ENCODE measurements at places on chromosomes 6 and 20.

DNA sequence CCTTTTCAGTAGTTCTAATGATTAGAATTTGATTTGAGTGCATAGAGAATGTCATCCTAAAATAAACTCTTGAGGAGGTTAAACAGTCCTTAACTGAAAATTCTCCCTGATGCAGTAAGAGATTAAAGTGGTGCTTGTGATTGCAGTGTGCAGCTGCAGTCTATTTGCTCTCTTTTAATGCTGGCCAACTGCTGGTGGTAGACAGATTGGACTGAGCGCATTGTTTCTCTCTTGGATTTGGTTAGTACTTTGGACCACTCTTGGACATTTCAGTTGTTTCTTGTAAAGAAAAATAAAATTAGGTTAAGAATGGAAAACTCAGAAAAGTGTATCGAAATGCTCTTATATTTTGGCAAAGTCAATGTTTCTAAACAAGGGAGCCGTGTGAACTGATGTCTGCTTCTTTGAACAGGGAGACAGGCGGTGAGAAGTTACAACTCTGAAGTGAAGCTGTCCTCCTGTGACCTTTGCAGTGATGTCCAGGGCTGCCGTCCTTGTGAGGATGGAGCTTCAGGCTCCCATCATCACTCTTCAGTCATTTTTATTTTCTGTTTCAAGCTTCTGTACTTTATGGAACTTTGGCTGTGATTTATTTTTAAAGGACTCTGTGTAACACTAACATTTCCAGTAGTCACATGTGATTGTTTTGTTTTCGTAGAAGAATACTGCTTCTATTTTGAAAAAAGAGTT, 127.2 kb downstream of the CD109 start:
- DNase-seq = no peak

DNA sequence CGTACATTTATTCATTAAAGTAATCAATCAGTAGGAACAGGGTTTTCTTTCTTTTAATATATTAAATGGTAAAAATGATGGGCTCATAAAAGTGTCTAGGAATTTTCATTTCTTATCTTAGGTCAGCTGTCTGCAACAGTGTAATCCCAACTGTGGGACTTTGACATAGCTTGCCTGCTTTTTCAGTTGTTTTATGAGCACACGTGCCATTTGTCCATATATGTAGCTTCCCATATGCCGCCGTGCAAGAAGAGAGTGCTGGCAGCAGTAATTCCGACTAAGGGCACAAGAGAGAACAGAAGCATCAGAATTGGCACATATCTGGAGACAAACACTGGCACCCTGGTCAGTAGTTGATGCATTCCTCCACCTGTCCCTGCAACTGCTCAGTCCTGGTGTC, 20.9 kb upstream of the EEF1E1 start:
- DNase-seq = no peak

DNA sequence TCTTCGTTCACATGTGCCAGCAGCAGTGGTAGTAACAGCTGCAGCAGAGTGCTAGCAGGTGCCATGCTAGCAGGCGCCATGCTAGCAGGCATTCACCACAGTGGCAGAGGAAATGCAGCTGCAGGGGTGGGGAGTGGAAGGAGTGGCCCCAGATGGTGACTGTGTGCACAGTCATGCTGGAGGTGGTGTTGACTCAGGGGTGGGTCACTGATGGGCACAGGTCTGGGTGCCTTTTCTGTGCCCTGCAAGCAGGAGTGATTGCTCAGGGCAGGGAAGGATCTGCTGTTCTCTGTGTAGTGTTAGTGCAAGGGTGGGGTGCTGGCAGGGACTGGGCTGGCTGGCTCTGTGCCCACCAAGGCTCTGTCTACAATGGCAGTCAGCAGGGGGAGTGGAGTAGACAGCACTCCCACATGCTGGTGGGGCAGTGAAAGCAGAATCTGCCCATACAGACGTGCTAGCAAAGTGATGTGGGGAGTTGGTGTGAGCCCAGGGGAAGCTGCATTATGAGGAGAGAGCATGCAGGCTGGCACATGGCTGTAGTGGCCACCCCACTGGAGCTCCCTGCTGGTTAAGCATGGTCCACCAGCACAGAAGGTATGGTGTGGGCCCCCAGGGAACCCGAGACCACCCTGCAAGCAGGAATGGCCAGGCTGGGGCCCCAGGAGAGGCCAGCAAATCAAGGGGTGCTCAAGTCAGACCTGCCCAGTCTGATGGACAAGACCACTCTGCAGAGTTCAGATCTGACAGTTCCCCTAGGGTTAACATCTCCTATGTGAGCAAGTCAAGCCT, 11.4 kb upstream of the TSPYL4 start:
- DNase-seq = no peak

DNA sequence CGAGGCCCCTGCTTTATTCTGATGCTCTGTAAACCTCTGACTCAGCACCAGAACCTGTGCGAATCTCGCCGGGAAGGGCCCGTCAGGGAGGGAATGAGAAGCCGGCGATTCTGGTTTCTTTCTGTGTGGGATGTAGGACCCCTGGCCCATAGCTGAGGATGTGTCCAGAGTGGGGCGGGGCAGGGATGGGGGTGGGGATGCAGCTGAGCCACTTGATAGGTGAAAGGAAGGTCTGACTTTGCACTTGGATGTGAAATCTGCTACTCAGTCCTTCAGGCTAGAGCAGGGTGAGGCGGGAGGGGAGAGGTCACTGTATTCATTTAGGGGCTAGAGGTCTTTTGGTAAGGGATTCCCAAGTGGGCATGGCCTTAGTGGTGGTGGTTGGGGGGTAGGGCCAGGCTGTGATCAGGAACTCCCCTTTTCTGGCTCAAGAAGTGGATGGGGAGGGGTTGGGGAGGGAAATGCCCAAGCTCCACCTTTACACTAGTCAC, 2.3 kb downstream of the TOX2 start:
- no peak for DNase-seq

- no peak for DNase-seq
Measured at GRCh38 chr6:129390900-129391299, 319.1 kb downstream of the ARHGAP18 start.

DNA sequence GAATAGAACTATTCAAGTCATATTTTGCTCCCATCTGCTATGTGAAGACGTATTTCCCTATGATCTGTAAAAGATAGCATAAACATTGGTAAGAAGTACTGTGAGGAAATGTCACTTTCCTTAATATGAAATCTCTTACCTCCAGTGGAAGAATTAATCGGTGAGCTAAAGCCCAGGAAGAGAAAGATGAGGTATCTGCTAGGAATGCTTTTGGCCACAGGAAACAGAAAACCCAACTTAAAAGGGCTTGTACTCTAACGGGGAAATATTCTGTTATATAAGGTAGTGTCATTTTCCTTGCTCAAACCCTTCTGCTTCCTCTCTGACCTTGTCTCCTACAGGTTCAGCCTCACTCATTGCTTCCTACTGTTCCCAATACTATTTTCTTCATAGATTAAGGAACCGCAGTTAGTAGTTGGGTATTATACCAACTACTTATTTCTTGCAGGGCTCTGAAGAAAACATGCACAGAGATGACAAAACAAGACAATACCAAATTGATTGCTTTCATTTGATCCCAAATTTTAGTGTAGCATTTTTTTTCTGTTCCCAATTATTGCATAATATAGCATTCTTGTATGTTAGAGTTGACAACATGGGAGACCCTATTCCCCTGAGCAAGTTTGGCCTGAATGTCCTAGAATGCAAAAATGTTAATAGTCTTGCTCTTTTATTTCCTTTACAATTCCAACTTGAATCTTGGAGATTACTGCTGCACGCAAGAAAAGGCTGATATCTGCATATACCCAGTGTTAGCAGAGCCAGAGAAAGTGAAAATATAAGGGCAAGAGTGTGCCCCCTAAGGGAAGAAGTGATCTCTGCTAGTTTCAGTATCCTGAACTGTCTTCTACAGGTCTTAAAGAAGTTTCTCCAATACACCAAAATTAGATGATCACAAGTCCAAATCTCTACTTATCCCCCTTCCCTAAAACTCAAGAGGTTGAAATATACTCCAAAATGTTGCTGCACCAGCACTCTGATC, 65.3 kb downstream of the AFG1L start:
- DNase-seq = no peak

GRCh38 chr6:30775104-30775503, 30.8 kb upstream of the IER3 start:
- DNase-seq = no peak

- DNase-seq = no peak
Measured at GRCh38 chr6:82492134-82492533, 128.5 kb downstream of the TPBG start.

GRCh38 chr6:134073161-134073560, 20.7 kb upstream of the SLC2A12 start:
- no peak for DNase-seq

- DNase-seq = no peak
Measured at GRCh38 chr6:28152531-28152930, 10.8 kb downstream of the ZKSCAN8 start.

- no peak for DNase-seq
Measured at GRCh38 chr6:164039954-164040375, 625.4 kb downstream of the QKI start.

DNA sequence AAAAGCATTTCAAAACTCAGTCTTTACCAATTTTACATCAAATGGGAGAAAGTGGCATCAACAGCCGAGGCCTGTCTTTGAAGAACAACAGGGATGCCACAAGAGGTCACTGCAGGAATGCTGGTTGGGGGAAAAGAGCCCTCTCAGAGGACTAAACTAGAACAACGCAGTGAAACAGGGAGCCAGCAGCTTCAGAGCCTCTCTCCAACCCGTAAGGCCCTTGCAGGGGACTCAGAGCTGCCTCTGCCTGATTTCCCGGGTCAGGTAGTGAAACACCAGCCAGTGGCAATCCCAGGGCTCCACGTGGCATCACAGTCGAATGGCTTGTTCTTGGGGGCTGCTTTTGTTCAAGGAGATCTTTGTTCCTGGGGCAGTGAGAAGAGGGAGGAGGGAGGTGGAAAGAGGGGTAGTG, 55.0 kb upstream of the KCNK16 start:
- DNase-seq = no peak

DNA sequence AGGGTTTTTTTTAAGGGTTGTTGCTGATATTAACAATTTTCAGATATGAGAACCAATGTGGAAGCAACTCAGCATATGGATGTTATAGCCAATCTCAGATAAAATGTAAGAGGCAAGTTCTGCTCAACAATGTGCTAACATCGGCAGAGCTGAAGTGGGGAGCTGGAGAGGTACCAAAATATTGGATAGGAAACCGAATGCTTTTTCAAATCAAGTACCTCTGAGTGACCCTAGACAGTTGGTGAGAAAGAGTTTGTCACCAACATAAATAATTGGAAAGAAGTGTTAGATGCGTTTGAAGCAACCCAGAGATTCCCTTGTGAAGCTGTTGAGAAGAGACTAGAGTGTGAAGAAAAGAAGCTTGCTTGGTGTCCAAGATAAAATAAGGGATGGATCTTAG, 140.7 kb downstream of the SOX4 start:
- DNase-seq = no peak

GRCh38 chr6:161111261-161111660, 119.7 kb downstream of the MAP3K4 start:
- DNase-seq = no peak

DNA sequence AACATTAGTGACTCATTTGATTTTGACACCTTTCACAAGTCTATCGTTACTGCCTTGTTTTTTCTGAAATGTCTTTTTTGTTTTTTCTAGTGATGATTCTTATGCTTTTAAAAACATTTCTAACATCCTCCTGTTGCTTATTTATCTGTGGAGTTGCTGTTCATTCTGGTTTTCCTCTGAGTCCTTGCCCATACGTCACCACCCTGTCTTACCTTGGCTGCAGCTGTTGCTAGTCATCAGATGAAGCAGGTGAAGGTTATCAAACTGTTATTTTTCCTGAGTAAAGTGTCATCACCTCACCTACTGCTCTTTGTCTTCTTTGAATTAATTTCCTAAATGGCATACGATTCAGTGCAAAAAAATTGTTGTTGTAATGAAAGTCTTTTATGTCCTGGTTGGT, 376.6 kb downstream of the GRIK2 start:
- no peak for DNase-seq

- no peak for DNase-seq
Measured at GRCh38 chr6:134249239-134249758, 68.6 kb downstream of the SGK1 start.

- no peak for DNase-seq
Measured at GRCh38 chr6:158803733-158804143, 15.4 kb downstream of the EZR start.
